Iris pigment epithelial cell (primary cell): ENCODE measurements at places on chromosomes 16 and 17.
A peak's percentile ranks its signal among the peaks of the same experiment; 100 is the strongest.

GRCh38 chr17:80722661-80723060, 178.0 kb downstream of the RPTOR start:
- no peak for DNase-seq

GRCh38 chr16:9049241-9049640, 42.2 kb upstream of the HAPSTR1 start:
- peak; percentile 93 for DNase-seq

- peak; percentile 65 for DNase-seq
Measured at GRCh38 chr16:24010440-24011089, 174.8 kb downstream of the PRKCB start.

- no peak for DNase-seq
Measured at GRCh38 chr17:58669853-58670252, 22.0 kb downstream of the TEX14 start.
